SJCRH30 (cell line): ENCODE measurements at places on chromosomes 1 and 21. TPM values are rescaled to one million over a fixed set of nuclear protein-coding genes. Genes with fewer than 3 reads are reported as not detected.
A peak's percentile ranks its signal among the peaks of the same experiment; 100 is the strongest.

Gene DNALI1
- total RNA-seq = 10.0 and 10.1 TPM in 2 replicates

Gene AZIN2
- total RNA-seq = 8.4 and 8.8 TPM in 2 replicates

Gene S100A2
- total RNA-seq = 3.2 and 5.5 TPM in 2 replicates

Gene RIPPLY3
- not detected in 2 replicates for total RNA-seq

Gene RORC
- total RNA-seq = not detected in 2 replicates

Gene ANGPTL7
- total RNA-seq = not detected in 2 replicates

Gene KRTAP19-5
- total RNA-seq = not detected in 2 replicates

Gene LORICRIN
- total RNA-seq = not detected in 2 replicates

Gene CYP4B1
- total RNA-seq = not detected in 2 replicates

DNA sequence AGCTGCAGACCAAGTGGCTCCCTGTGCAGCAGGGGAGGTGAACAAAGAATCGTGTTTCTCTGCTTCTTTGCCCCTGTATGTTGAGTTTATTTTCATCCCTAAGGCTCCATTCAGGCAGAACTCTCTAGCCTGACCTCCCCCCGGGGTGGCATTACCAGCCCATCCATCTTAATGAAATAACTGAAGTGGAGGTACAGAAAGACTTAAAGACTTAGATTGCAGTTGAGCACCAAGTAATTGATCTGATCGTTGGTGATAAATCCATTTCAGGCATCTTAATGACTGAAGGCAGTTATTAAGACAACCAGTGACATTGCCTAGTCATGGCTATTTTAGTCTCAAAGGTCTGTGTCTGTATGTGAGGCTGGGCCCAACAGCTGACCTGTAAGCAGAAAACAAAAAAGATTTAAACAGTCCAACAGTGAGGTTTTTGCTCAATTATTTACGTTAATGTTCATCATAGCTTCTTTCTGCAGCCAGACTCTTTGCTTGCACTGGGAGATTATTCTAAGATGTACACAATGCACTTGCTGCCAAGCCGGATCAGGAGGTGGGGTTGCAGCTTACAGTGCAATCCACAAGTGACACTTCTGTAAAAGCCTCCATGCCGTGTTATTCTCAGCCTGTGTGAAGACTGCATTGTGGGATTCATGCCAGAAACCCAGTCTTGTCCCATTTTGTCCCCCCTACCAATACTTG lies 363.0 kb upstream of the DUSP10 start:
- H3K36me3 ChIP-seq = no peaks in the 10 kb centered on the region
- DNase-seq = no peak
- H3K27me3 ChIP-seq = no peaks in the 10 kb centered on the region
- H3K4me1 ChIP-seq = no peaks in the 10 kb centered on the region

- no peaks in the 10 kb centered on the region for H3K27me3 ChIP-seq
- H3K4me1 ChIP-seq = no peaks in the 10 kb centered on the region
- no peak overlapping the region for H3K4me3 ChIP-seq
- H3K27ac ChIP-seq = no peak overlapping the region
- DNase-seq = no peak
Measured at GRCh38 chr1:70518106-70518505, 107.0 kb downstream of the CTH start.

- H3K4me1 ChIP-seq = no peaks in the 10 kb centered on the region
- H3K27ac ChIP-seq = no peak overlapping the region
- H3K4me3 ChIP-seq = no peak overlapping the region
- H3K27me3 ChIP-seq = no peaks in the 10 kb centered on the region
- no peak for DNase-seq
Measured at GRCh38 chr1:197595304-197595904, 179.9 kb downstream of the DENND1B start.

- H3K4me1 ChIP-seq = no peaks in the 10 kb centered on the region
- DNase-seq = no peak
- no peak overlapping the region for H3K27ac ChIP-seq
- no peaks in the 10 kb centered on the region for H3K36me3 ChIP-seq
- no peak overlapping the region for H3K4me3 ChIP-seq
- H3K27me3 ChIP-seq = no peaks in the 10 kb centered on the region
Measured at GRCh38 chr1:36760081-36760480, 274.2 kb downstream of the GRIK3 start.

- H3K4me3 ChIP-seq = no peak overlapping the region
- H3K36me3 ChIP-seq = no peaks in the 10 kb centered on the region
- no peak overlapping the region for H3K27ac ChIP-seq
- H3K4me1 ChIP-seq = no peaks in the 10 kb centered on the region
Measured at GRCh38 chr1:33718186-33718585, 145.7 kb upstream of the HMGB4 start.

DNA sequence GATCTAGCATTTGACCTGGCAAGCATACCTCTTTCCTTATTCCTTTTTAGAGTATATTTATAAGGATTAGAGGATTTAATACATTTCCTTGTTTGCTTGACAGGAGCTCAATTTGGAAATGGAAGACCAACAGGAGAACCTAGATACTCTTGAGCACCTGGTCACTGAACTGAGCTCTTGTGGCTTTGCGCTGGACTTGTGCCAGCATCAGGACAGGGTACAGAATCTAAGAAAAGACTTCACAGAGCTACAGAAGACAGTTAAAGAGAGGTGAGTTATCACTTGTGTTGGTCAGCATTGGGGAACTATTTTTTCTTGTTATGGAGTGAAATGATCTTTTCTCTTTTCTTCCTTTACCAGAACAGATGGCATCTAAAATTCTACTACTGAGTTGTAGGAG lies 123.4 kb upstream of the BMP8A start:
- no peaks in the 10 kb centered on the region for H3K27me3 ChIP-seq
- H3K36me3 ChIP-seq = peaks cover 57% of the 10 kb centered on the region
- no peak overlapping the region for H3K4me3 ChIP-seq
- H3K4me1 ChIP-seq = no peaks in the 10 kb centered on the region
- peak; percentile 37 for DNase-seq

GRCh38 chr1:1619917-1620361 lies 4.6 kb downstream of the MIB2 start:
- H3K4me3 ChIP-seq = no peak overlapping the region
- no peaks in the 10 kb centered on the region for H3K27me3 ChIP-seq
- no peak overlapping the region for H3K27ac ChIP-seq

DNA sequence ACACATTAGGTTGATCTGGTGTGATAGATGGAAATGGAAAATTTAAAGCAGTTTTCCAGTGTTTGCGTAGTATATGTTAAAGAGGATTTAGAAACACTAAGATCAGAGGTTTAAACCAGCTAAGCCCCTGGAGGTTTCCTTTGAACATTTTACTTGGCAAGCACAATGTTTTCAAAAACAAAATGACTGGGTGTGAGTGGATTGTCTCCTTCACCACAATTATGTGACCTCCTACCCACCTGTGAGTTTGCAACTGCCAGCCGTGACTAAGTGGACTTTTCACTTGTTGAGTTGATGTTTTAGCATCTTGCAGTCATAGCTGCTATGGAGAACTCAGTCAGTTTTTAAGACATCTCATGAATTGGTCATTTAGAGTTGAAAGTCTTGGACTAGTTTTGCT lies 4.7 kb downstream of the CCDC190 start:
- DNase-seq = peak; percentile 79
- H3K4me1 ChIP-seq = peaks cover 25% of the 10 kb centered on the region
- H3K36me3 ChIP-seq = no peaks in the 10 kb centered on the region
- H3K27ac ChIP-seq = peak overlapping the region; percentile 11
- H3K27me3 ChIP-seq = no peaks in the 10 kb centered on the region

DNA sequence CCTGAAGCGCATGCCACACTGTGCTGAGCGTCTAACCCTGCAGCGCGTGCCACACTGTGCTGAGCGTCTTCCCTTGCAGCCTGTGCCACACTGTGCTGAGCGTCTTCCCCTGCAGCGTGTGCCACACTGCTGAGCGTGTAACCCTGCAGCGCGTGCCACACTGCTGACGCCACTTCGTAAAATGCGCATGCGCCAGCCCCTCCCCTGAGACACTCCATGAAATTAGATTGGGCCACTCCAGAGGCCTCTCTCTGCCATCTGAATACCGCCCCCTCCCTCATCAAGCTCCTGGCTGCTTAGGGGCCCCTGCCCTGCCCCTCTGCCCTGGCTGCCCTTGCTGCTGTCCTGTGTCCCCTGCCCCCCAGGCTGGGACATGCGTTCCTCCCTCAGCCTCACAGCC lies 84.8 kb downstream of the POFUT2 start:
- no peak overlapping the region for H3K4me3 ChIP-seq
- H3K27ac ChIP-seq = no peak overlapping the region
- H3K27me3 ChIP-seq = no peaks in the 10 kb centered on the region
- H3K4me1 ChIP-seq = no peaks in the 10 kb centered on the region
- DNase-seq = no peak

GRCh38 chr1:32885676-32886003 lies 651 bp upstream of the HPCA start:
- H3K27ac ChIP-seq = no peak overlapping the region
- no peak for DNase-seq
- H3K4me1 ChIP-seq = peaks cover 5% of the 10 kb centered on the region; the same call in 1 of the 2 replicates

DNA sequence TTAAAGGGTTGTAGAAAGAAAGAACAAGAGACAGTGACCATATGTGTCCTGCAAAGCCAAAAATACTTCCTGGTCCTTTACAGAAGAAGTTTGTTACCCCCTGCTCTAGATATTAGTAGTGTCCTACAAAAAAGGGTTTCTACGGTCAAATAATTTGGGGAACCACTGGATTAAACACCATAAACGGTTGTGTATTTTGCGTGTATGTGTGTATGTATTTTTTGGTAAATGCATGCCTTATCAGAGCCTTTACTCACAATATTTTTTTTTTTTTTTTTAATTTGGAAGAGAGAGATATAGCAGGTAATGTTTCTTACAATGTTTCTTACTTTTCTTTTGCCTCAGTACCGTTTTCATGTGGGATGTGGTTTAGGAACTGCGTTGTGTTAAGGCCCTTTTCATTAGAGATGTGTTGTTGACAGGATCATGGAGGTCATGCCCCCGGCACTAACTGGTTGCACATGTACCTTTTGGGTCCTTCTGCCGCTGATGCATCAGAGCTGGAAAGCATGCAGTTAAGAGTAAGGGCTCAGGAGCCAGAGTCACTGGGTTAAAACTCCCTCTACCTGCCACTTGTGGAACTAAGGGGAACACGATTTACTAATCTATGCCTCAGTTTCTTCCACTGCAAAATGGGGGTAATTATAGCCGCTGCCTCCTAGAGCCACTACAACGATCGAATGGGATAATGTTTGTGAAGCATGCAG lies 234.6 kb upstream of the KAZN start:
- no peak overlapping the region for H3K27ac ChIP-seq

DNA sequence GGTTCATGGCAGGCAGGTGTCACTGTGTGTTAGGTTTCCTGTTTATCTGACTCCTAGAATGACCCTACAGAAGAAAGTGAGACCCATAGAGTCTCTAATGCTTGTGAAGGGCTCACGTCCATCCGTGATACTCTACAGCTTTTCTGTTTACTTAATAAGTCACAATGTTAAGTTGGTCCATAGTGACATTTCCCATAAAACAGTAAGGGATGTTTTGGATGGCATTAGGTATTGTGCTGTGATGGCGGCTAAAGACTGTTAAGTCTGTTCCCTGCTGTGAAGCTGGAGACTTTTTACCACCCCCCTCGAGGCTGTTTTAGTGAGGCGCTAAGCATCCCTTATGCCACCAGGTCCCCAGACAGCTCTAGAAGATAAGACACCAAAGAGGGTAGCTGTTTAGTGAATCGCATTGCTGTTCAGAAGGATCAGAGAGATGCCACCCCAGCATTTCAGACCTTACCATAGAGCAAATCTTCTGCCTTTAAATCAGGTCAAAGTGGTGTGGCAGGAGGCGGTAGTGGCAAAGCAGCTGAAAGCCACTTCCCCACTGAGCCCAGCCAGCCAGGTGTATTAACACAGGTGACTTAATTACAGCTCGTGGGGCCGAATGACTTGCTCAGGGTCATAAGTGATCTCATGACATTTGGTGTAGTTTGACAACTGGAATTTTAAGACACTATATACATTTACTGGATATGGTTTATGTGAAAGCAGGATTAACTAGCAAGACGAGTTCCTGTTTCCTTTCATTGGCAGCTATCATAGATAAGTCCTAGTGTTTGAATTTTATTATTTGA lies 25.0 kb downstream of the SLC37A1 start:
- H3K36me3 ChIP-seq = no peaks in the 10 kb centered on the region
- no peaks in the 10 kb centered on the region for H3K4me1 ChIP-seq
- H3K27ac ChIP-seq = no peak overlapping the region
- DNase-seq = no peak

GRCh38 chr21:25234857-25235801 lies 372.2 kb downstream of the MRPL39 start:
- DNase-seq = no peak
- H3K36me3 ChIP-seq = no peaks in the 10 kb centered on the region
- no peak overlapping the region for H3K4me3 ChIP-seq

DNA sequence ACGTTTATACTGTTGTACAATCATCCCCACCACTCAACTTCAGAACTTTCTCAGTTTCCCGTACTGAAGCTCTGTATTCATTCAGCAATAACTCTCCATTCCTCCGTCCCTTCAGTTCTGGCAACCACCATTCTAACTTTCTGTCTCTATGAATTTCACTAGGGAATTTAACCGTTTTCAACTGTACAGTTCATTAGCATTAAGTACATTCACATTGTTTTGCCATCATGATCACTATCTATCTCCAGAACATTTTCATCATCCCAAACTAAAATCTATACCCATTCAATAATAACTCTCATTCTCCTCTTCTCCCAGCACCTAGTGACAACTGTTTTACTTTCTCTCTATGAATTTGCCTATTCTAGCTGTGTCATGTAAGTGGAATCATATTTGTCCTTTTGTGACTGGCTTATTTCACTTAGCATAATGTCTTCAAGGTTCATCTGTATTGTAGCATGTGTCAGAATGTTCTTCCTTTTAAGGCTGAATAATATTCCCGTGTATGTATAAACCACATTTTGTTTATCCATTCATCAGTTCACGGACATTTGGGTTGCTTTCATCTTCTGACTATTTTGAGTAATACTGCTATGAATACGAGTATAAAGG lies 75.0 kb downstream of the CEP350 start:
- H3K4me3 ChIP-seq = no peak overlapping the region
- peaks cover 50% of the 10 kb centered on the region for H3K36me3 ChIP-seq
- no peak overlapping the region for H3K27ac ChIP-seq
- DNase-seq = no peak

- no peaks in the 10 kb centered on the region for H3K27me3 ChIP-seq
- peak overlapping the region; percentile 31 for H3K27ac ChIP-seq
- DNase-seq = peak; percentile 81
- H3K36me3 ChIP-seq = peaks cover 27% of the 10 kb centered on the region
- H3K4me1 ChIP-seq = peaks cover 9% of the 10 kb centered on the region; the same call in 1 of the 2 replicates
Measured at GRCh38 chr1:203860396-203861025, 888 bp upstream of the SNRPE start.

DNA sequence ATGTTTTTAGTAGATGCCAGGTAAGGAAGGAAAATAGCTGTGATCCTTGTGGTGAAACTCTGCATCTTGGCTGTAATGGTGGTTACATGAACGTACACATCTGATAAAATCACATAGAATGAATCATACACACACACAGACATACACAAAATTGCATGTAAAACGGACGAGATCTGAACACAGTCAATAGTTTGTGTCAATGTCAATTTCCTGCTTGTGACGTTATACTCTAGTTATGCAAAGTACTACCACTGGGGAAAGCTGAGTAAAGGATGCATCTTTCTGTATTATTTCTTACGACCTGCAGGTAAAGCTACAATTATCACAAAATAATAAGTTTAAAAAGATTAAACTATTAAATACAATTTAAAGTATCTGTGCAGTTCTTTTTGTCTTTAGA lies 493.7 kb upstream of the ZP4 start:
- H3K27ac ChIP-seq = no peak overlapping the region
- H3K27me3 ChIP-seq = no peaks in the 10 kb centered on the region
- H3K4me3 ChIP-seq = no peak overlapping the region
- no peaks in the 10 kb centered on the region for H3K36me3 ChIP-seq
